Activated CD4-positive, alpha-beta T cell treated with anti-CD3 and anti-CD28 coated beads for 1 hour (primary cell): ENCODE measurements at places on chromosomes 13 and 19.
A peak's percentile ranks its signal among the peaks of the same experiment; 100 is the strongest.

GRCh38 chr13:67772807-67773453 is 542.8 kb upstream of the PCDH9 start:
- DNase-seq = no peak

GRCh38 chr19:10537668-10538067 is 6.0 kb upstream of the ATG4D start:
- DNase-seq = no peak

GRCh38 chr13:98048265-98048664 is 94.6 kb upstream of the FARP1 start:
- no peak for DNase-seq

DNA sequence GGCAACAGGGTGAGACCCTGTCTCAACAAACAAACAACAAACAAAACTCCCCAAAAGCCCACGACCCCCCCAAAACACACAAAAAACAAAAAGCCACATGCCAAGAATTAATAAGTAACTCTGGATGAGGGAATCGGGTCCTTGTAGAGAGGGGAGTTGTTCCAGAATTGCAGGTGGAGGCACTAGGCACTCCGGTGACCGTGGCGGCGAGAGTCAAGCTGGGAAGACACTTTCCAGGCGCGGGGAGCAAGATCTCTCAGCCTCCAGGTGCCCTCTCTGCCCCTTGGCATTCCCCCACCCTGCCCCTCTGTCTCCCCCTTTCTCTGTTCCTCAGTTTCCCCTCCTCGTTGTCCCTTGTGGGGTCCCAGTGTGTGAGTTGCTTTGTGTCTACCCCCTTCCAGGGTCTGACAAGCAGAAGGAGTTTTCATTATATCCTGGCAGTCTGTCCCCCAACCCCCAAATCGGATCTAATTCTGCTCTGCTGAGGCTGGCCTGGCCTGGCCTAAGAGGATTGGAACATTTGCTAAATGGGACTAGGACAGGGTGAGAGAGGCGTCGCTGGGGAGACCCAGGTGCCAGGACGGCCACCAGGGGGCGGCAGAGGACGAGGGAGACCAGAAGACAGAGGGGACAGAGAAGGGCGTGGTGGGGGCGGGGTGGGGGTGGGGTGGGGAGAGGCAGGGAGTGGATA is 8.3 kb upstream of the CRX start:
- DNase-seq = peak; percentile 59

DNA sequence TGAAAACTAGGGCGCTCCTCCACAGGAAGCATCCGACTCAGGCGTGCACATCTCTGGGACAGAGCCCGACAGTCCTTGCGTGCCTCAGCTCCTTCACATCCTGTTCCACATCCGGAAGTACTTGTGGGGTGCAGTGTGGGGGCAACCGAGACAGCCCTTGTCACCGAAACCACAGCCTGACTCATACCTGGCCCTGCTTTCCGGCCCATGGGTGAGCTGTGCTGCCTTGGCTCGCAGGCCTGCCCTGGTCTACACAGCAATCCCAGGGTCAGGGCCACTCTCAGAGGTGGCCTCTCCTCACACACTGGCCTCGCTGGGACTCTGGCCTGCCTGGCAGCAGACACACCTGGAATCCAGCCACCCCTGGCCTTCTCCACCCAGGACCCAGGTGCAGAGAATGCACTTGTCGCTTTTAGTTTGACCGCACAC is 100.4 kb downstream of the STK24 start:
- peak; percentile 78 for DNase-seq

DNA sequence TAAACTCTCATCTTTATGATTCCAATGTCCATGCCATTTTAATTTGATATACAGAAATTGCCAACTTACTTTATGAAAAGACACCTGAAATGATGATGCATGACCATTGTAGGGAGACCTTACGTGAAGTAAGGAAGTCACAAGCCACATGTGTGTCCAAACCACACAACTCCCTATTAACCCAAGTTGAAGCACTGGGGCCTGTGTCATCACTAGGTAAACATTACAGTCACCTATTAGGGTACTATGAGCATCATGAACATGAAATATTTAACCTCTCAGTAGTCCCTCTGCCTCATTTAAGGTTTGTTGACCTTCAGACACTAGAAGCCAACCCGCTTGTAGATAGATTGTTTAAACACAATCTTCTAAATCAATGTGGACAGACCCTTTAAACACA is 576.9 kb downstream of the IRS2 start:
- DNase-seq = no peak

DNA sequence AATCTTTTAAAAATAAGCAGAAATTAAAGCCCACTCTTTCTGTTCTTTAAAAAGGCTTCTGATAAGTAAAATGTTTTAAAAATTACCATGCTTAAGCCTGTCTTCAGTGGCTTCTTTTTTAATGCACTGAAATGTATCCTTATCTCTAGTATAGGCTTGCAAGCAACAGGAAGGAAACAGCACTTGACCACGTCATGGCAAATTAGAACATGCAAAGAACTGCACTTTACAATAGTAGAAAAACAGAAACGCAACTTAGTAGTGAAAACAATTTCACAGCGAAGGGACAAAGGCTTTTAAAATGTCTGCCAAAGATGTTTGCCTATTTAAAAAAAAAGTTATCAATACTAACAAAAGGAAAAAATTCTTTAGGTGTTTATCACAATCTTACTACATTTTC is 36.3 kb downstream of the ELF1 start:
- DNase-seq = peak; percentile 42

DNA sequence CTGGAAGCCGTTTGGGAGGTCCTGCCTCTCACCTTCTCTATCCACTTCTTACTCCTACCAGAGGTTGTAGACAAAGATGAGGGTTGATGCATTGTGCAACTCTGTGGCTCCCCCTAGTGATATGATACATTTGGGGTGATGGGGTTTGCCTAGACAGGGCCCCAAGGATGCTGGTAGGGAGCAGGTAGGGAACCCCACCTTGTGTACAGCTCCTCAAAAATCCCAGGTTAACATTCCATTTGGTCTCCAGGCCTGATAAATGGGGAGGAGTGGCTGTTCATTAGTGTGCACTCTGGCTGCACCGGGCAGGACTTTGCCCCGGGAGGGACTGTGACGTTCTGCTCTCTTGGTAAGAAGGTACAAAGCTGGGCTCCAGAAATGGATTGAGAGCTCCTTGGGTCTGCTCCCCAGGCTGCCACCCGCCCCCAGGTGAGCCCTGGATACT is 19.2 kb downstream of the SIGLEC8 start:
- no peak for DNase-seq

DNA sequence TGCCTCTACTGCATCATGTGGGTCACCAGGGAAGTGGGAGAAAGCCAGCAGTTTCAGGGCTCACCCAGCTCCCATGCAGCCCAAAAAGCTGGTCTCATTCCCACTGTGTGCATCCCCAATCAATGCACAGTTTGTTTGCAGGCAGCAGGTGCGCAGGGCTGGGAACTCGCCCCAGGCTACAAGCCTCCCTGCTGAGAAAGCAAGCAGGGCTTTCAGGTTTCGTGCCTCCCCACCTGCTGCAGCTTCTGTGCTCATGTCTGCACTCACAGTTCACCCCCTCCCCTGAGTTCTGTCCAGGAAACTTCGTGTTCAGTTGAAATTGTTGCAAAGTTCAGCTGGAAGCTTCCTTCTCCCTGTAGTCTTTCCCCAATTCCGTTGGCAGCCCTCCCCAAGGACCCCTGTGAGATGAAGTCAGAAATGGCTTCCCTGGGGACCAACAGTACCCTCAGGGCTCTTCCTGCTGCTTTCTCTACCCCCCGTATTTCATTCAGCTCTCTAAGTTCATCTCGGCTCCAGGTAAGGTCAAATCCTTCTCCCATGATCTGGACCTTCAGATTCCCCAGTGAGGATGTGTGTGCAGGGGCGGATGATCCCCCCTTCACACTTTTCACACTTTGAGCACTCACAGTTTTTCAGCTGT is 10.3 kb upstream of the KLK3 start:
- DNase-seq = no peak

GRCh38 chr13:78875792-78876580 is 217.0 kb upstream of the OBI1 start:
- DNase-seq = no peak

DNA sequence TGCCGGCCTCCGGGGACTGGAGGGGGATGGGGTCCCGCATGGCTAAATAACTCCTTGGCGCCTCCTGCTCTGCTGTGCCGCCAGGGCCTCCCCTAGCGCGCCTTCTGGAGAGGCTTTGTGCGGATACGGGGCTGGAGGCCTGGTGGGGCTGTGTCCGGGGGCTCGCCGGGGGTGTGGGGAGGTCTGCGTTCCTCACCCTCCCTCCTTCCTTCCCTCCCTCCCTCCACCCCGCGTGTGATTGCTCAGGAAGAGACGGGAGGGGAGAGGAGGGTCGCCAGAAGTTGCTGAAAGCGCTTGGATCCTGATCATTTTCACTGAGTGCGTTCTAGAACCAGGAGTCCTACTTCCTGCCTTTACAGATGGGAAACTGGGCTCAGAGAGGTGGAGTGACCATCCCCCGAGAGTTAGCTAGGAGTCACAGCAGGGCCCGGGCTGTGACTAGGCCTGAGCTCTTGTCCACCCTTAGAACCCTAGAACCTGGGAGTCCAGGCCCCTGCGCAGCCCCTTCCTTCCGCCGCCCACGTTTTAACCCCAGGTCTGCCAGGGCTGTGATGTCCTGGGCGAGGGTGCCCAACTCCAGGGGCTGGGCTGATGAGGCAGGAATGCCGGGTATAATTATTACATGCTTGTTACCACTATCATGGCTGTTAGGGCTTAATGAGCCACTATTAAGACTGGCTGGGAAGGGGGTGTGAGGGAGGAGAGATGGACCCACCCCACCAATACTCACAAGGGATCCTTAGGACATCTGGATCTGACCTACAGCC is 782 bp upstream of the JUND start:
- DNase-seq = no peak

- DNase-seq = no peak
These were observed 14.6 kb downstream of the KBTBD7 start for GRCh38 chr13:41179593-41180250.

DNA sequence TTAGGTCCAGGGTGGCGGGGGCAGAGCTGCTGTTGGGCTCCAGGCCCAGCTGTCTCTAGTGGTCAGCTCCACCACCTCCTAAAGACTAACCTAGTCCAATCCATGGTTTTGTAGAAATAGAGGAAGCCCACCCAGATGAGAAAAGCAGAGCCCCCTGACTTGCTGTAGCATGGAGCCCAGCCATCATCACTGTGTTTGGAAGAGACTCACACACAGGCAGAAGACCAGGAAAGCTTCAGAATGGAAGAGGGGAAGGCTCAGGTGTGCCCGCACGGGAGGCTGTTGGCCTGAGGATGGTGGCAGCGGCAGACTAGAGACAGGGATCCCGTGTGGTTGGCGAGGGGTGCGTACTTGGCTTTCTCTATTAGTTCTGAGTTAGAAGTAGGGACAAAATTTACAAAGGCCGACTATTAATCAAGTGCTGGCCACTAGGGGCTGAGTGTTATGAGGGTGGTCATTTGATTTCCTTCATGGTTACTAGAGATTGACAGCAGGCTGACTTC is 193.2 kb upstream of the SOX1 start:
- DNase-seq = no peak

DNA sequence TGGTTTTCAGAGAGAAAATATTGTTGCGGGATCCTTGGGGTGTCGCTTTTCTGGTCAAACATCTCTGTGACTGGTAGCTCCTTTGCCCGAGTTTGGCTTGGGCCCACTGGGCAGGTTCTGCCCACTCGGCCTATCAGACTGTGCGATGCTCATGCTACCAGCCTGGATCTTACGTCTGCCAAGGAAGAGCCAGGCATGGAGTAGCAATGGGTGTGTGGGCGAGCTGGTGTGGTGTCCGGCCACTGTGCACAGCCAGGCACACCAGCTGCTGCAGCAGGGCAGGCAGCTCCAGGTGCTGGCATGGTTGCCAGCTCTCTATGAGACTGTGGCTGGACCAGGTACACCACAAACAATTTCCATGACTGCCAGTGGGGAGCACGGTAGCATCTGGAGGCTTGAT is 1351.8 kb upstream of the PCDH20 start:
- no peak for DNase-seq

DNA sequence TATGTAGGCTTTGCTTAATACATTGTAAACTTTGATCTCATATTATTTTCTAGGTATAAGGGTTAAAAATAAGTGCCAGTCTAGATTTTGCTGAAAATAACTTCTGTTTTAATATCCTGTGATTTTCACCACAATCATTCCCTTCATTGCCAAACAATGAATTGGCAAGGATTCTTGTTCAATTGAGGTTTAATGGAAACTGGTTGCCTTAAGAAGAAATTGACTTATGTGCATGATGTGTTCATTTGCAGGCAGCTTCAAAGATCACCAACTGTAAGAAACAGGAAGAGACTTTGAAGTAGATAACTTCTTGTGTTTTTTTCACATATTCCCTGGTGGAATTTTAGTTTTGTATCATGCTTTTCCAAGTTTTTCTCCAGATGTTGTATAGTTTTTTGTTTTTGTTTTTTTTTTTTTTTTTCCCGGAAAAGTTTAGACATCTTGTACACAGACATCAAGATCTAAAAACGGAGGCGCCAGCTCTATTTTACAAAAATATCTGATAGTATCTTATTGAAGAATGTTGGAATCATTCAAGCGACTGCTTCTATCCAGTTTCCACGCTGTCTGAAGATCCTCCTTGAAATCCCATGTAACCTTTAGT is 108.3 kb downstream of the POSTN start:
- DNase-seq = no peak

- DNase-seq = no peak
These were observed 1287.7 kb downstream of the SLITRK5 start for GRCh38 chr13:88958821-88959220.

DNA sequence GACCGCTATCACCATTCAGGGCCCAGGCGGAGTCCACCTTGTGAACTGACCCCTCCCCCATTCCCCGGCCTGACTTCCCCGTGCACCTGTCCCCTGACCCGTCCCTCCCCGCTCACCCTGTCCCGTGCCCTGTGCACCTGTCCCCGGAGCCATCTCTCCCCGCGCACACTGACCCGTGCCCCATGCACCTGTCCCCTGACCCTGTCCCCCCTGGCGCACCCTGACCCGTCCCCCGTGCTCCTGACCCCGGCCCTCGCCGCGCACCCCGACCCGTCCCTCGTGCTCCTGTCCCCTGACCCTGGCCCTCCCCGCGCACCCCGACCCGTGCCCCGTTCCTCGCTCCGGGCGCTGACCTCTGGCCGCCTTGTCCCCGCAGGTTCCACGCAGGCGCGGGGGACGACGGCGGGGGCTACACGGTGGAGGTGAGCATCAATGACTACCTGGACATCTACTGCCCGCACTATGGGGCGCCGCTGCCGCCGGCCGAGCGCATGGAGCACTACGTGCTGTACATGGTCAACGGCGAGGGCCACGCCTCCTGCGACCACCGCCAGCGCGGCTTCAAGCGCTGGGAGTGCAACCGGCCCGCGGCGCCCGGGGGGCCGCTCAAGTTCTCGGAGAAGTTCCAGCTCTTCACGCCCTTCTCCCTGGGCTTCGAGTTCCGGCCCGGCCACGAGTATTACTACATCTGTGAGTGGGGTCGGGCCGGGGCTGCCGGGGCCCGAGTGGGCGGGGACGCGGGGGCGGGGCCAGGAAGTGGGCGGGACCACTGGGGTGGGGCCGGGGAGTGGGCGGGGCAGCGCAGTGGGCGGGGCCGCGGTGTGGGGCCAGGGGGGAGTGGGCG is 9.7 kb downstream of the EFNA2 start:
- DNase-seq = no peak
